ENCODE measurements at places on chromosomes 1 and 21.
A peak's percentile ranks its signal among the peaks of the same experiment; 100 is the strongest.

DNA sequence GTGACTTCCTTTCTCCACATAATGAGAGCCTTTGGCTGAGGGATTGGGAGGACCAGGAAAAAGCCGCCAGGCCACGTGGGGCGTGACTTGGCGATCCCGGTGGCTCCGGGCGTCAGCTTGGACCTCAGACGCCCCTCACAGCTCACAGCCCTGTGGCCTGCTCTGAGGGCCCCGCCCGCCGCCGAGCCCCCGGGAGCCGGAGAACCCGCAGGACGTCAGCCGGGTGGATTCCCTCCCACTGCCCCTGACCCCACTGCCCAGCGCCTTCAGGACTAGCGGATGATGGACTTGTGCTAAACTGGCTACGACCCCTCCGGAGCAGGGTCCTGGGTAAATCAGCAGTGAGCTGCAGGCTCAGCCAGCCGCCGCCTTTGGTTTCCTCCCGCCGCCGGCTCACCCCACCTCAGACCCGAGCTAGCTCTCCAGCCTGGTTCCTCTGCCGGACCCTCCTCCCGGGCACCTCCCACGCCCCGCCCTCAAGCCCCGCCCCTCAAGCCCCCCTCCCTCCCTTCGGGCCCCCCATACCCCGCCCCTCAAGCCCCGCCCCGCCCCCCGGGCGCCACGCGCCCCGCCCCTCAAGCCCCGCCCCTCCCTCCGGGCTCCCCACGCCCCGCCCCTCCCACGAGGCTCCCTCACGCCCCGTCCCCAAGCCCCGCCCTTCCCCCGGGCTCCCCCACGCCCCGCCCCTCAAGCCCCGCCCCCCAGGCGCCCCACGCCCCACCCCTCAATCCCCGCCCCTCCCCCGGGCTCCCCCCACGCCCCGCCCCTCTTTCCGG is 10.0 kb upstream of the FAAP20 start:
- DNase-seq, result peak; percentile 96

DNA sequence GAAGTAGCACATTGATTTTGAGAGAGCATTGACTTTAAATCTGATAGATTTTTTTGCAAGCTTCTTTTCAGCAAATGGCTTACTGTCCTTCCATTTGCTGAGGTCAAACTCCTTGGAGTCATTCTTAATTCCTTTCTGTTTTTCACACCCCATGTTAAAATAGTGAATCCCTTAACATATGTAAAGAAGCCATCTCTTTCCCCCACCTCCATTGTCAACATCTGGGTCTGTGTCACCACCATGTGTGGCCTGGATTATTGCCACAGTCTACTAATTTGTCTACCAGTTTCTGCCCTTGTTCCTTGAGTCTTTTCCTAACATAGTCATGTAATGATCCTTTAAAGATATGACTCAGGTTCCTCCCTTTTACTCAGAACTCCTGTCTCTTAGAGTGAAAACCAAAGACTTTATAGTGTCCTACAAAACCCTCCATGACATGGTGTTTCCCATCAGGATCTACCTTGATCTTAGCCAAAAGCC is 104.7 kb downstream of the ST6GALNAC3 start:
- no peak for DNase-seq

- DNase-seq, result no peak
These were observed 2.4 kb downstream of the HMGB4 start for GRCh38 chr1:33866281-33866680.

DNA sequence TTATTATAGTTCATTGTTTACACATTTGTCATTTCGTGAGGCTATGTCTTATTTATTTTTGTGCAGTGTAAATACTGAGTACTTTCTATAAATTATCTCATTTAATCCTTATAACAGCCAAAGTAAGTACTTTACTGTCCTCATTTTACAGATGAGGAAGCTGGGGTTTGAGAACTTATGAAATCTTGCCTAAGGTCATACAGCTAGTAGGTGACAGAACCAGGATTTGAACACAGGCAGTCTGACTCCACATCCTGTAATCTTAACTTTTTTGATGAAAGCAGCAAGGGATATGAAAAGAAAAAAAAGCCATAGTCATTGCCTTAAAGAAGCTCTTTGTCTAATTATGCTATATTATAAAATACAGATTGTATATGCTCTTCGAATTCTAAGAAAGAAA is 107.1 kb upstream of the BMP8A start:
- DNase-seq, result no peak

DNA sequence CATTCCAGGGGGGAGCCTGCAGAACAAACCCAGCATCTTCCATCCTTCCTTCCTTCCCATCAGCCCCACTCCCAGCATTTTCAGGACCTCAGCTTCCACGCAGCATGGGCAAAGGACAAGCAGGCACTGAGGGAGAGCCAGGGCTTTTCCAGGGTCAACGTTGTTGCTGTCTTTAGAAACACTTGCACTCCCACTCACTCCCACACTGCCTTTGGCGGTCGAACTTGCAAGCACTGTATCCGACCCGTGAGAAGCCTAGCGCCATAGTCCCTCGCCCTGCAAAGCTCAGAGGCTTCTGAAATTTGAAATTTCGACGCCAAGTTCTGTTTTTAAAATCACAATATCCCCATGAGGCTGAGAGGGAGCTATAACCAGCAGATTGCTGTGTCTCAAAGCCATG is 47.4 kb downstream of the KCNAB2 start:
- DNase-seq, result no peak

DNA sequence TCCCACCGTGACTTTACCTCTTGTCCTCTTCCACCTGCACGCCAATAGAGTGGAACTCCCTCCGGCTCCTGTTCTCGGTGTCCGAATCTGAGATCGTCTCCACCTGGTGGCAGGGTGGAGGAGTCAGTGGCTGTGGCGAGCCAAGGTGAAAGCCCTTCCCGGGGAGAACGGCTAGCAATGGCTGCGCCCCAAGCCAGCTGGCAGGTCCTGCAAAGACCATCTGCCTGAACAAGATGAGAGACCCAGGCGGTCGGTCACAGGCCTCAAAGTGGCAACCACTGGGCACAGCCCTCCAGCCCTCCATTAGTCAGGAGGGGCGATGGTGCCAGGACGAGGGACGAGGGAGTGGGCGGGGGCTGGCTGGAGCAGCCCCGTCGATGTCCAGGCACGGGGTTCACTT is 25.4 kb upstream of the SMIM12 start:
- DNase-seq, result no peak

DNA sequence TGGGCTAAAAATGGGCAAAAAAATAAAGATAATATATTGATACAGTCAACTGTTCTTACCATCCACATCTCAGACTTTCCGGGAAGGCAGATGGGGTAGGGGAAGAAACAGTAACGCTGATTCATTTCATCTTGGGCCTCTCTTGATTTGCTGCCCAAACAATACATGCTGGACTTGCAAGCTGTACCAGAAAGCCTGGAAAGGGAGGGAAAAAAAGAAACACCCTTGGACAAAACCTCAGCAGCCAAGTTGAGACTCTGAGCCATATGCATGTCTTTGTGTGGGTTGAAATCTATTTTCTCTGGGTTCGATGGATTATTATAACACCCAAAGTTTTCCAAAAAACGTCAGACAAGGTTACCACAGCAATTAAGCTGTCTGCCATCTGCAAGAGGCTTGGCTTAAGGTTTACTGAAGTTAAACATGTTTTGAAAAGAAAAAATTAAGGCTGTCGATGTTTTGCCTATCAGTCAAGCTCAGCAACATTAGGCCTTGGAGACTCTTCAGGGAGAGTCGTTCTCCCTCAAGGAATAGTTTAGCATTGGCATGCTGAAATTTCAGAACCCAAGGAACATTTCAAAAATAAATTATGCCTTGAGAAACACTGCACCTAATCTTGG is 71.2 kb downstream of the PSMG1 start:
- no peak for DNase-seq

- DNase-seq, result no peak
These were observed 64.3 kb downstream of the ZNF644 start for GRCh38 chr1:90957497-90957896.

GRCh38 chr1:203295796-203296195 is 9.5 kb upstream of the BTG2 start:
- no peak for DNase-seq

- DNase-seq, result no peak
These were observed 21.6 kb downstream of the MRPS6 start for GRCh38 chr21:34094949-34095348.

- DNase-seq, result no peak
These were observed 149.9 kb downstream of the ZP4 start for GRCh38 chr1:237740846-237741245.

DNA sequence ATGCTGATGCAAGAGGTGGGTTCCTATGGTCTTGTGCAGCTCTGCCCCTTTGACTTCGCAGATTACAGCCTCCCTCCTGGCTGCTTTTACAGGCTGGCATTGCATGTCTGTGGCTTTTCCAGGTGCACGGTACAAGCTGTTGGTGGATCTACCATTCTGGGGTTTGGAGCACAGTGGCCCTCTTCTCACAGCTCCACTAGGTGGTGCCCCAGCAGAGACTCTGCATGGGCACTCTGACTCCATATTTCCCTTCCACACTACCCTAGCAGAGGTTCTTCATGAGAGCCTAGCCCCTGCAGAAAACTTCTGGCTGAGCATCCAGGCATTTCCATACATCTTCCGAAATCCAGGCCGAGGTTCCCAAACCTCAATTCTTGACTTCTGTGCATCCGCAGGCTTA is 989.0 kb downstream of the PLA2G4A start:
- no peak for DNase-seq

DNA sequence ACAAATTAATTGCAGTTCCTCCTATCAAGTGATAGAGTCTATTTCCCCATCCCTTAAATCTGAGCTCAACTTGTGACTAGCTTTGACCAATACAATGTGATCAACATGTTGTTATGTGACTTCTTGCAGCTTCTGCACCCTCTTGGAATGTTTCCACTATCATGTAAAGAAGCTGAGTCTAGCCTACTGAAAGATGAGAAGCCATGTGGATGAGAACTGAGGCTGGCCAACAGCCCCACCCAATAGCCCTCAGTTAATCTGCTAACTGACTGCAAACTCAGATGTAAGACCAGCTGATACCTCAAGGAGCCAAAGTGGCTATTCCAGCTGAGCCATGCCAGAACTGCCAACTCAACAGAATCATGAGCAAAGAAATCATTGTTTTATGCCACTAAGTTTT is 44.0 kb downstream of the LYST start:
- DNase-seq, result no peak

GRCh38 chr1:99621340-99621901 is 24.5 kb upstream of the PALMD start:
- DNase-seq, result no peak

GRCh38 chr1:19616489-19616888 is 27.6 kb upstream of the NBL1 start:
- no peak for DNase-seq

DNA sequence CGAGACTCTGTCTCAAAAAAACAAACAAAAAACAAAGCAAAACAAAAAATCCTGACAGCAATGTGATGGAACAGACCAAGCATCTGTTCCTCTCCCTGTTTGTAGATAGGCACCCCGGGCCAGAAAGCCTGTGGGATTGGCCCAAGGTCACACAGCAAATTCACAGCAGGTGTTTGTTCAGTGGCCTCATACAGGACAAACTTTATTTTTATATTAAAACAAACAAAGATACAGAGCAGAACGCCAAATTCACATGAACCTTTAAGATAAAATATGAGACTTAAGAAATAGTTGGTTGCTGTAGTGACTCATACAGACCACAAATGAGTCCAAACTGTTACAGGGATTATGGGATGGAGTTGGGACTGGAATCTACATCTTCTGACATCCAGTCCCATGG is 2.3 kb upstream of the CELA2A start:
- peak; percentile 46 for DNase-seq

DNA sequence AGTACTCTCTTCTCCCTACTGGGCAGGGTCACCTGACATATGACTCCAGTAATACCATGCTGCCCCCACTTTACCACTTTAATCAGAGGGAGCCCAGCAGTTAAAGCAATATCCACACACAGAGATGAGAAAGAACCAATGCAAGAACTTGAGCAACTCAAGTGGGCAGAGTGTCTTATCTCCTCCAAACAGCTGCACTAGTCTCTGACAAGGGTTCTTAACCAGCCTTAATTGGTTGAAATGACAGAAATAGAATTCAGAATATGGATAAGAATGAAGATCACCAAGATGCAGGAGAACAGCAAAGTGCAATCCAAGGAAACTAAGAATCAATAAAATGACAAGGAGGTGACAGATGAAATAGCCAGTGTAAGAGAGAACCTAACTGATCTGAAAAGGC is 91.0 kb downstream of the KCNT2 start:
- DNase-seq, result no peak

DNA sequence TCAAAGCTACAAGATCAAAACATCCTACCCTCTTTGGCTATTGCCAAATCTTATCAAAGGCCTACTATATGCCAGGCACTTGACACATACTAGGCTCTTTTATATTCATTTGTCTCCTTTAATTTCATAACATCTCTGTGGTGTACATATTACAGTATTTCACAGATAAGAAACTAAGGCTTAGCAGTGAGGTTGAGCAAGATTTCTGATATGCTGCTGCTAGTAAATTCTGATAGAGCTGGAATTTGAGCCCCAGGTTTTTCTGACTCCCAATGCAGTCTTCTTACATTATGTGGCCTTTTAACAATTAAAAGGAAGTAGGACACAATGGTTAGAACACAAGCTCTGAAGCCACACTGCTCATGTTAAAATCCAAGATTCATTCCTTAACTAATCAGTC is 16.8 kb downstream of the CCDC185 start:
- DNase-seq, result no peak

DNA sequence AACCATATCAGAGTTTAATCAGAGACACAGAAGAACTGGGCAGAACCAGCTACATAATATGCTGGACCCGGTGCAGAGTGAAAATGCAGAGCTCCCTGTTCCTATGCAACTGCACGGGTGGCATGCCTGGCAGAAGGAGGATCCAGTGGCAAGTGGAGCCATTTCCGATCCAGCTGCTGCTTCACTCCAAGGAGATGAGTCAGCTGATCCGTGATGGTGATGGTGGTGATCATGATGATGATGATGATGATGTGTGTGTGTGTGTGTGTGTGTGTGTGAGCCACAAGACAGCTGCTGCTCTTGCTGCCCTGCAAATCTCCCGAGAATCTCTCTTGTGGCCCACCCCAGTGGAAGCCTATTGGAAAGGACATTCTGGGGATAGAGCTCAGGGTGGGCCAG is 133.0 kb downstream of the URB2 start:
- DNase-seq, result peak; percentile 60

DNA sequence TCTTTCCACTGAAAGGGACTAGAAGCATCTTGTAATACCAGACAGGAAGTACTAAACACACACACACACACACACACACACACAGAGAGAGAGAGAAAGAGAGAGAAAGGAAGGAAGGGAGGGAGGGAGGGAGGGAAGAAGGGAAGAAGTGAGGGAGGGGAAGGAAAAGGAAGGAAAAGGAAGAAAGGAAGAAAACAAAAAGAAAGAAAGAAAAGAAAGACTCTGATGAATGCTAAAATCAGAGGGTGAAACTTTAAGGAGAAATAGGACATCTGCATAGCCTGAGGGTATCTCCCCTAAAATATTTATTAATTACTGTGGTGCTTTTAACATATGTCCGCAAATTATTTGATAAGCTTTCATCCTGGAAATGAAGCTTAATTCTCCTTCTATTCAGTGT is 10.6 kb downstream of the TRIT1 start:
- no peak for DNase-seq

DNA sequence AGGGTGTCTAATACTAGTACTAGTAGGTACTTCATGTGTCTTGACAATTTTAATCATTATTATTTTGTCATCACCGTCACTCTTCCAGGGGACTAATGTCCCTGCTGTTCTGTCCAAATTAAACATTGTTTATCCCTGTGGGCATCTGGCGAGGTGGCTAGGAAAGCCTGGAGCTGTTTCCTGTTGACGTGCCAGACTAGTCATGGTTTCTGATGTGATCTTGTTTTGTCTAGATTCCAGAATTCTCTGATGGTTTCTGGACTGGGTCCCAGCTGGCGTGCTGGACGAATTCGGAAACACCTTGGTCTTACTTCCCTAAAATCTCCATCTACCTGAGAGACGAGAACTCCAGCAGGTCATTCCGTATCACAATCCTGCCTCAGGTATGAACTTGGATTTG is 66.1 kb upstream of the FAM3B start:
- no peak for DNase-seq

Data from AG20443 (cell line).